ENCODE measurements at places on chromosomes 13 and 19.

- peak; percentile 66 for DNase-seq
These were observed 52.2 kb downstream of the WDFY2 start for GRCh38 chr13:51636349-51636890.

DNA sequence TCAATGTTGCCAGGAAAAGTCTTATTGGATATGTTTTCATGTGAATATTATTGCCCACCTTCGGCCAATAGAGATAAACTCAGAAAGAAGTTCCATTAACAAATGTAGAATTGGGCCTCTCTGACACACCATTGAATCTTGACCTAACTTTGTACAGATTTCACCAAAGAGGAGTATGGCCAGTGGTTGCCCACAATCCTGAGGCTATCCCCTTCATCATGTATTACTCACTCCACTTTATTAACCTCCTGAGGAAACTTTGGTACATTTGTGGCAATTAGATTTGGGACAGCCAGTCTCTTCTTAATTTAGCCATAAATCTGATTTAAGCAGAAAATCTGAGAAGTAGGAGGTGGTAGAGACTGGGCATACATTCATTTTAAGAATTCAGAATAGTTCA, 53.3 kb upstream of the POSTN start:
- DNase-seq = no peak

GRCh38 chr13:106063591-106064313, 471.7 kb downstream of the EFNB2 start:
- no peak for DNase-seq

GRCh38 chr13:28455580-28456194, 39.2 kb downstream of the FLT1 start:
- no peak for DNase-seq

GRCh38 chr19:36169084-36169760, 17.0 kb upstream of the COX7A1 start:
- peak; percentile 90 for DNase-seq

GRCh38 chr19:46759817-46760333, 13.6 kb upstream of the STRN4 start:
- no peak for DNase-seq

- no peak for DNase-seq
These were observed 2428.4 kb downstream of the PCDH9 start for GRCh38 chr13:64801768-64802167.

DNA sequence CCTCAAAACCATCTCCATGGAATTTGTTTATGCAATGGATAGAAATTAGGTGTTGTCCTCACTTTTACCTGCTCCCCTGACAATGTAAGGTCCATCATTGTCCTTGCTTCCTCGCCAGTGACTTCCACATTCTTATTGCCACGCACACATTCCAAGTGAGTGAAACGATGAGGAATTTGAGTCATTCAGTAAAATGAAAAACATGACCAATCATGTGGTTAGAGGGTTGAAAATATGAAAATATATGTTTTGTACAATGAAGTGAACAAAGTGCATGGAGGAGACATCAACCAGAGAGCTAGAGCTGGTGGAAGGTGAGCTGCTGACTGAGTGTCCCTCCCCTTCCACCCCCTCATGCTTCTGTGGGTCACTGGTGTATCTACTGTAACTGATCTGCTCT, 91.7 kb downstream of the ATP8A2 start:
- no peak for DNase-seq

DNA sequence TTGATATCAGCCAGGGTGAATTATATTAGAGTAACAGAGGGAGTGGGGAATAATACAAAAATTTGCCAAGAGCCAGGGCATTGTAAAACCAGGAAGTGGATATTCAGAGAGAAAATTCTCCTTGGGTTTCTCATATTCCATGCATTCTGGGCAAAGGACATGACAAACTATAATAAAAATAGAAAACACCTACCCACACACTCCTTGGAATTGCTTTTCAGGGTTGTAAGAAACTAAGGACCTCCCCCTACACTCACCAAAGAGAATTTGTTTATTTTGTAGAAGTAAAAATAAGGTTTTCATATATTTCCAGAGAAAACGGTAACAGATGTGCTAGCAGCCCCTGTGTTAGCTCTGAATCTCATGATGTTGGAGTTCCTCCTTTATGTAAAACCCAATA, 649.6 kb downstream of the SLITRK1 start:
- no peak for DNase-seq

DNA sequence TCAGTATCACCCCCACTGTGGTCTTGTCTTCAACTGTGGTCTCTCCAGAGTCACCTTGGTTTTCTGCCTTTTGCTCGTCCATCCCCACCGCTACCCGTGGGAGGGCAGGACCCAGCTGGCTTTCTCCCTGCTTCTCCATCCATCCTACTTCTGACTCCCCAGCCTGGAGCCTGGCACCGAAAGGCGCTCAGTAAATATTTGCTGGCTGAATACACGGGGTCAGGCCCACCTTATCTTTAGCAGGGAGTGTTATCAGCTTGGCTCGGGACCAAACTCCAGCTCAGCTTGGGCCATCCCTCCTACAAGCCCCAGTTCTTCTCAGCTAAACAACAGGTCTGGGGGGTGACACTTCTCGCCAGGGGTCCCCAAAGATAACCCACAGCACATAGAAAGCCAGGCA, 62.0 kb upstream of the KLF2 start:
- no peak for DNase-seq

DNA sequence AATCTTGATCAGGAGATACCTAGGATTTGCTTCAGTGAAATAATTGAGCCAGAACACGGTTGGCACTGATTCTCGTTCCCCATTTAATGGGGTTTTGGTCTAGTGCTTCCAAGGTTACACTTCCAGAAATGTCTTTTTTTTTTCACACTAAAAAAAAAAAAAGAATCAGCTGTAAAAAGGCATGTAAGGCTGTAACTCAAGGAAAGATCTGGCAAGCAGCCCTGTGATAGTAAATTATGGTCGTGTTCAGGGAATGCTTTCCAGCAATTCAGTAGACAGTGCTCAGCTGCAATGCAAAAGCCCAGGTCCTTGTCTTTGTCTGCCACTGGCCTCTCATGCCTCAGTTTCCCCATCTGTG, 27.2 kb upstream of the NDUFS7 start:
- DNase-seq = no peak

- no peak for DNase-seq
These were observed 77.7 kb upstream of the VSTM2B start for GRCh38 chr19:29448046-29448445.

DNA sequence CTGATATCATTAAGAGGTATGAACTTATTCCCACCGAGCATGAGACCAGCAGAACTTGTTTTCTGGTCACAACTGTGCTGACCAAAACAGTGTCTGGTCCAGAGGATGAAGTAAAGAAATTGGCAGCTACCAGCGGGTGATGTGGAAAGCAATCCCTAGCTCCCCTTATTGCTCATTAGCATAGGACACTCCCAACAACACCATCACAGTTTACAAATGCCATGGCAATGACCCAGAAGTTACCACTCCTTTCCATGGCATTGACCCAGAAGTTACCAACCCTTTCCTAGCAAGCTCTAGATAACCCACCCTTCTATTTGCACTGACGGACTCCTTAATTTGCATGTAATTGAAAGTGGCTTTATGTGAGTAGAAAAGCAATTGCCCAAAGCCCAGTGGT, 1856.1 kb downstream of the OLFM4 start:
- peak; percentile 25 for DNase-seq

GRCh38 chr19:40703029-40703755, 12.7 kb upstream of the NUMBL start:
- no peak for DNase-seq

GRCh38 chr13:44128552-44129001, 245.0 kb upstream of the SERP2 start:
- no peak for DNase-seq

- no peak for DNase-seq
These were observed 535.1 kb upstream of the SLITRK1 start for GRCh38 chr13:84417416-84417815.

DNA sequence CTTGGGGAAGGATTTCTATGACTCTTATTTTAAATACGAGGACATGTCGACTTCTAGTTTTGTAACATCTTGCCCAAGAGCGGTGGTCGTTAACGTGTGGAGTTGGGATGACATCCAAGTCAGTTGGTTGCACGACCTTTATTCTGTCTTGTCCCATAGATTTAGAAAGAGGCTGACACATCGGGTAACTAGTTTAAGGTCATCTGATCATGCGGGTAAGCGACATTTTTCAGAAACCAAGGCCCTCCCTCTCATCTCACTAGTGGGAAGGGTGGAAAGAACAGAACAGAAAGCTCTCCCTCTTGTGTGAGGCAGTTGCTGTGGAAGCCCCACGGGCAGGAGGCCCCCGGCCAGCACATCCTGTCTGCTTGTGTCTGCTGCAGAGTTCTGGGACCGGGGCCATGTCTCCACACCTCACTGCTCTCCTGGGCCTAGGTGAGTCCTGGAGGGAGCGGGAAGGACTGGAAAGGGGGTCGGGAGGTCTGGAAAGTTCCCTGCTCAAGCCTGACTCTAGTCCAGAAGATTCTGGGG, at the start of gene LAIR2:
LAIR2 (plus strand) TSS at position 314 of the 531 bp plus-strand sequence; CDS start at position 402, 88 bp downstream.
- DNase-seq = no peak

GRCh38 chr13:66329988-66330451, 900.1 kb downstream of the PCDH9 start:
- DNase-seq = no peak

- DNase-seq = peak; percentile 49
These were observed 186.2 kb downstream of the RGCC start for GRCh38 chr13:41643507-41643906.

GRCh38 chr19:51129716-51130115, 5.0 kb downstream of the SIGLEC9 start:
- no peak for DNase-seq

- DNase-seq = no peak
These were observed 36.2 kb upstream of the SLC46A3 start for GRCh38 chr13:28754698-28755545.

GRCh38 chr19:1747285-1748114, 5.8 kb upstream of the ONECUT3 start:
- DNase-seq = no peak

- DNase-seq = no peak
These were observed 23.2 kb upstream of the TTYH1 start for GRCh38 chr19:54392105-54392504.

DNA sequence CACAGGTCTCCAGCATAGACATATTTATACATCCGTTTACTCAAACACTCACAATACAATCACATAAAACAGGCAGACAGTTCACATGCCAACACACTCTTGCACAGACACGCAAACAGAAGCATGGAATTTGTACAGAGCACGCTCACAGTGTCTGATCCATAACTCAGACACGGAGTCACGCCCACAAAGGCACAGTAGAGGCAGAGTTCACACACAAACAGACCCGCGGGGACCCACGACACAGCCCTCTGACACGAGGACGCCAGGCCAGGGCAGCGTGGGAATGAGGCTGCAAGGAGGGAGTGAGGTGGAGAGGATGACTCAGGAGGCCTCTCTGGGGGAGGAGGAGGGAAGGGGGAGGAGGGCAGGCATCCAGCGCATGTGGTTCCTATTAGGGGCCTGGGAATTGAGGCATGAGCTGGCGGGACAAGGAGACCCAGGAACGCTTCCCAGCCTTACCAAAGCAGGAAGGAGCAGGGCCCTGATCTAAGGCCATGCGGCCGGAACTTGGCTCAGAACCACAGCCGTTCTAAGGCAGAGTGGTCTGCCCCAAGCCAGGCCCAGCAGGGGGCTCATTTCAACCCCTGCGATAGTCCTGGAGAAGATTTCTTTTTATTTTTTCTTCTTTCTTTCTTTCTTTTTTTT, 9.1 kb upstream of the OLFM2 start:
- no peak for DNase-seq

GRCh38 chr19:18408053-18408476, 10.6 kb upstream of the LRRC25 start:
- peak; percentile 39 for DNase-seq

- DNase-seq = no peak
These were observed 40.8 kb downstream of the GGACT start for GRCh38 chr13:100547791-100548201.

DNA sequence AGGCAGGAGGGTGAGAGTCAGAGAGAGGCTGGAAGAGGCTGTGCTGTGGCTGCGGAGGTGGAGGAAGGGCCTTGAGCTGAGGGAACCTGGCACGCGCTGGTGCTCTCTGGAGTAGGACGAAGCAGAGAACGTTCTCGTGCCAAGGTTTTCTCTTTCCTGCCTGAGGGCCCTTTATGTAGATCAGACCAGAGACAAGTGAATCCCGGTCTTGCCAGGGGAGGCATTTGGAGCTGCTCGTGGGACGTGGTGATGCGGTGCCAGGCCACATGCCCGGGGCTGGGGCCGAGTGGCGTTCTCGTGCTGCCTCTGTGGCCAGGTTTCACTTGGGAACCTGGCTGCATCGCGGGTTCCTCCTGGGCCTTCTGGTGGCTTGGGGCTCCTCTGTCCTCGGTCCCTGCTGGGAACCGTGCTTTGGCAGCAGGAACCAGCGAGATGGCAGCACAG, 54.2 kb downstream of the KDM4B start:
- no peak for DNase-seq

DNA sequence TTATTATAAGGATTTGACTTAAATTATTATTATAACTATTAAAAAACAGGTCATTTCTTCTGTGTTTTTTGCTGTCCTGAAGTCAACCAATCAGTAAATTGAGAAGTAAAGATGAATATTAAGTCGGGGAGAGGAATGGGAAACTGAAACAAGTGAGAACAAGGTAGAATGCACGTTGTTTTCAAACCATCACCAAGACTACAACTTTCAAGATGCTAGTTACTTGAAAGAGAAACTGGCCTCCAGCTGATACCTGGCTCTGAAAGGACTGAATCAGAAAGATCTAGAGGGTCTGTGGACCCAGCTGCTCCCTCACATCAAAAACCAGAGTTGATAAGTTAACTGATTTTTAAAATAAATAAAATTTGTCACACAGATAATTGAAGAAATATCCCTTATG, 1301.5 kb upstream of the ATXN8OS start:
- DNase-seq = no peak

DNA sequence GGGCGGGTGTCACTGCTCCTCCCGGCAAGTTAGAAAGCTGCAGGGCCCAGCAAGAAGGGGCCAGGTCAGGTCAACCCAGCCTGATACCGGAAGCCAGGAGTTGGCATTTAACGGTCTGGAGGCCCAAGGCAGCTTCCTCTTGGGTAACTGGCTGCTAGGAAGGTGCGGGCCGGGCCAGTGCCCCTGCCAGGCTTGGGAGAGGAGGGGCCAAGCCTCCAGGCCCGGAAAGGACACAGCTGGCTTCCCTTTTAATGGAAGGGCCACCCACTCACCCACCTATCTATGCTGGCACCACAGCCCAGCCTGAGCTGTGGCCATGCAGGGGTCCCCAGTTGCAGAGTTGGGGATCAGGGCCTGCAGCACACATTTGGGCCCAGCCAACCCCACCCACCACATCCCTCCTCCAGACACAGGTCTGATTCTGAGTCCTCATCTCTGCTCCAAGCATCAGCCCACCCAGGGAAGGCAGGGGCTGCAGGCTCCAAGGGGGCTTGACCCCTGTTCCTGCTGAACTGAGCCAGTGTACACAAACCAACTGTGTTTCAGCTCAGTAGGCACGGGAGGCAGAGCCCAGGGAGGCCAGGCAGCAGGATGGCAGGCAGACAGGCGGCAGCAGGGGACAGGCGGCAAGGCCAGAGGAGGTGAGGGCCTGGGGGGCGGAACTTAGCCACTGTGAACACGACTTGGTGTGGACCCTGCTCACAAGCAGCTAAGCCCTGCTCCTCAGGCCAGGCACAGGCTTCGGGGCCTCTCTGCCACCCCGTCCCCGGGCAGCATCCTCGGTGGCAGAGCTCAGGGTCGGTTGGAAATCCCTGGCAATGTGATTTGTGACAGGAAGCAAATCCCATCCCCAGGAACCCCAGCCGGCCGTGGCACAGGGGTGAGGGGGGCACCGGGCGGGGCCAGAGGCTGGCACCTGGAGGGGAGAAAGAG, 40.8 kb downstream of the ZSWIM4 start:
- DNase-seq = no peak
